ENCODE measurements at places on chromosomes 7 and 10.

- DNase-seq, result no peak
Observed at GRCh38 chr7:26912338-26912737, 47.9 kb upstream of the SKAP2 start.

GRCh38 chr7:90999989-91000979 lies 263.9 kb upstream of the FZD1 start:
- DNase-seq, result no peak

GRCh38 chr10:132489053-132489703 lies 48.4 kb upstream of the INPP5A start:
- no peak for DNase-seq

DNA sequence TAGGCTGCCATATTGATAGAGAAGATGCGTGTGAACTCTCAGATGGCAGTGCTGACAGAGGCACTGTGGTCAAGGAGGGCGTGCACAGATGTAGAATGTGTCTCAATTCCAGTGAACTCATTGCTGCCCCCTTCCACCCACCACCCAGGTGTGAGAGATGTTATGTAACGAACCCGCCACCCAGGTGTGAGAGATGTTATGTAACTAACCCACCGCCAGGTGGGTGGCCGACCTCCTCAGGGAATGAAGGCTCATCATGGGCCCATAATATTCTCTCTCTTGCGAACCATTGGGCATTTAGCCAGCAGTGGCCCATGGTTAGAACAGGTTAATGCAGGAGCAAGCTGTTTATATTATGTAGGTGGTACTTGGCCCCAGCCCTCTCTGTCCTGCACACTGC lies 140.4 kb upstream of the MTPN start:
- no peak for DNase-seq

- no peak for DNase-seq
Observed at GRCh38 chr10:77244286-77244685, 393.3 kb downstream of the KCNMA1 start.

- no peak for DNase-seq
Observed at GRCh38 chr7:33736521-33737221, 168.7 kb upstream of the BMPER start.

Data from activated naive CD4-positive, alpha-beta T cell treated with anti-CD3 and anti-CD28 coated beads, Interleukin-2, amount 10 ng/mL, durations not matched to agents 7 days and 5 days (primary cell).